Inflammatory macrophage treated with lipopolysaccharide for 1 hour (primary cell): ENCODE measurements at places on chromosomes 11 and 22.

DNA sequence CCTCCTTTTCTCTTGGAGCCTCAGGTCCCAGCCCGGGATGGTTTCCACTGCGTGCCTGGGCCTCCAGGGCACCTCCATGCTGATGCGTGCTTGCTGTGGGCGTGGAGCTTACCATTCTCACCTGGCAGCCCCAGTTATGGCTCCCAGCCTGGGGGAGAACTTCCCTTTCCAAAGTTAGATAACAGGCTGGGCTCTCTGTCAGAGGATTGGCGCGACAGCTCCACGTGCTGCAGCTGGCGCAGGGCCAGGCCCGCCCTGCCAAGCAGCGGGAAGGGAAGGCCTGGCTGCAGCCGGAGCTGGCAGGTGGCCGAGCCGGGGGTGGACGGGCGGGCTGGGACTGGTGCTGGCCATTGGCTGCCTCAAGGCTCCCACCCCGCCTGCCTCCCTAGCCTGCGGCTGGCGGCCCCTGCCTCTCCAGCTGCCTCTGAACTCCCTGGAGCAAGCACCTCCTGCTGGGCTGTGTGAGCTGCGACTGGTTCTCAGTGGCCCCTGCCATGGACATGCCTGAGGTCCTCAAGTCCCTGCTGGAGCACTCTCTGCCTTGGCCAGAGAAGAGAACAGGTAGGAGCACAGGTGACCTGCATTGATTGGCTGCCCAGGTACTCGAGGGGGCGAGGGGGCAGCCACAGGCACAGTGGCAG is 14.6 kb upstream of the TEF start:
- DNase-seq, result peak; percentile 78

DNA sequence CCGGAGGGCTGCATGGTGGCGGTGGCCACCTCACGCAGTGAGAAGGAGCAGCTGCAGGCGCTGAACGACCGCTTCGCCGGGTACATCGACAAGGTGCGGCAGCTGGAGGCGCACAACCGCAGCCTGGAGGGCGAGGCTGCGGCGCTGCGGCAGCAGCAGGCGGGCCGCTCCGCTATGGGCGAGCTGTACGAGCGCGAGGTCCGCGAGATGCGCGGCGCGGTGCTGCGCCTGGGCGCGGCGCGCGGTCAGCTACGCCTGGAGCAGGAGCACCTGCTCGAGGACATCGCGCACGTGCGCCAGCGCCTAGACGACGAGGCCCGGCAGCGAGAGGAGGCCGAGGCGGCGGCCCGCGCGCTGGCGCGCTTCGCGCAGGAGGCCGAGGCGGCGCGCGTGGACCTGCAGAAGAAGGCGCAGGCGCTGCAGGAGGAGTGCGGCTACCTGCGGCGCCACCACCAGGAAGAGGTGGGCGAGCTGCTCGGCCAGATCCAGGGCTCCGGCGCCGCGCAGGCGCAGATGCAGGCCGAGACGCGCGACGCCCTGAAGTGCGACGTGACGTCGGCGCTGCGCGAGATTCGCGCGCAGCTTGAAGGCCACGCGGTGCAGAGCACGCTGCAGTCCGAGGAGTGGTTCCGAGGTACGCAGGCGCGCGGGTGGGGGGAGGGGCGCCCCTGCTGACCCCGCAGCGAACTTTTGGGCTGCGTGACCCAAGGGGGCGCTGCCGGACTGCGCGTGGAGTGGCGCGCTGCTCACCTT is 670 bp downstream of the NEFH start:
- DNase-seq, result peak; percentile 66

DNA sequence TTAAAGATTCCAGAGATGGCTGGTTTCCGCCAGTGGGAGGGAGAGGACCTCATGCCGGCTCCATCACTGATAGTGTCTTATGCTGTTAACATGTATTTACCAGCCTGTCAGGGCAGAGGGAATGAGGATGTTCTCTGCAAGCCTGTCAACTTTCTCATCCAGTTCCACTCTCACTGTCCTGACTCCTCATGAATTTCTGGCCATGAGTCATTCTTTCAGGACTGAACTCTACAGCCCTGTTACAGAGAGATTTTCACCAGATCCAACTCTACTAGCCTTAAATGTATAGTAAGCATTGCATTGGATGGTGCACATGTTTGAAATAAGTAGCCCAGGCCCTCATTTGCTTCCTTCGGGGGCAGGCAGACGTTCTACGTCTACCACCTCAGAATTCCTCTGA is 387.7 kb downstream of the TMEM135 start:
- no peak for DNase-seq

GRCh38 chr11:20248871-20249270 is 88.6 kb upstream of the DBX1 start:
- no peak for DNase-seq

DNA sequence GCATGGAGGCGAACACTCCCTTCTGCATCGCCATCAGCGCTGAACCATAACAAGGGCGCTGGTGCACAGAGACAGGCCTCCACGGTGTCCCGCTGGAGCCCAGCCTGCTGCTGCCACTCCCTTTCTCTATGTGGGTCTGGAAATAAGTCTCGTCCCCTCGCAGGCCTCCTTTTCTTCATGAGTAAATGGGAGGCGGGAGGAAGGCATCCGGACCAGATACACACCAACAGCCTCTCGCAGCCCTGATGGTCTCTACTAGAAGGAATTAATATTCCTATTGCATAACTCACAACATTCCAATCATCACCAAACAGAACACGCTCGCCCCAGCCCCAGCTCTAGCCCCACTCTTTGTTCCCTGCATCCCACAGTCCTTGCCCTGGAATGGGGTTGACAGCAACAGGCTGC is 14.9 kb downstream of the RASD2 start:
- no peak for DNase-seq

- no peak for DNase-seq
Measured at GRCh38 chr11:26584818-26585217, 12.8 kb upstream of the MUC15 start.

DNA sequence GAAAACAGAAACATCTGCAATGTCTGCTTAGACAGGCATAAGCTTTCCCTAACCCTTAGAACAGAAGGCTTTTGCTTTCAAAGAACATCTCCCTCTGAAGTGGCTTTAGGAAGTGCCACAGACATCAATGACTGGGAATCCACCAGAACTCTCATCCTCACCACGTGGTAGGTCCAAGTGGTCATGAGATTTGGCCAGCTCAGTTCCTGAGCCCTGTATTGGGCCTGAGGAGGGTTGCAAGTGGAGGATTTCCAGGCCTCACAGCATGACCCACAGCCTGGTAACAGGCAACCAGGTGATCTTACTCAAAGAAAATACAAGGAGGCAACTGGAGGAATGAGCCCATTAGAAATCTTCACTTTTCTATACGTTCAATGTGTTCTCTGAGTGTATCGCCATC is 1.6 kb downstream of the CASP1 start:
- DNase-seq, result peak; percentile 86

DNA sequence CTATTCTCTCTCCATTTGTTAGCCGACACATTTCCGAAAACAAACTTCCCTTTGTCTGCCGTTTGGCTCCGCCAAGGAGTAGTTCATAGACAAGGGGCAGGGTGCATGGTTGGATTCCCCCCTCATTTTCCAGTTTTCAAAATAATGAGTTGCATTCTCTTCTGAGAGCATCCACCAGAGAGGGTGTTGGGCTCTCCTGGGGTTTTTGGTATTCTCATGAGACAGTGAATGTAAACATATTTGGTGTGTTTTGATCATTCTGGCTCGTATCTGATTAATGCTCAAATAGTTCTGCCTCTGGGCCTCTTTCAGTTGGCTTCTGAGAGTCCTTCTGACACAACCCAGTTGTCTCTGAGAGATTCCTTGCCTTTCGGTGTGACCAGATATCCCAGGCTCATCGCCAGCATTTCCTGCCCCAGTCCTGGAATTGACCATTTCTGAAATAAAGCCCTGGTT is 21.7 kb downstream of the GRAMD4 start:
- DNase-seq, result no peak

- DNase-seq, result no peak
Measured at GRCh38 chr22:24214467-24215285, 30.2 kb downstream of the GGT5 start.

DNA sequence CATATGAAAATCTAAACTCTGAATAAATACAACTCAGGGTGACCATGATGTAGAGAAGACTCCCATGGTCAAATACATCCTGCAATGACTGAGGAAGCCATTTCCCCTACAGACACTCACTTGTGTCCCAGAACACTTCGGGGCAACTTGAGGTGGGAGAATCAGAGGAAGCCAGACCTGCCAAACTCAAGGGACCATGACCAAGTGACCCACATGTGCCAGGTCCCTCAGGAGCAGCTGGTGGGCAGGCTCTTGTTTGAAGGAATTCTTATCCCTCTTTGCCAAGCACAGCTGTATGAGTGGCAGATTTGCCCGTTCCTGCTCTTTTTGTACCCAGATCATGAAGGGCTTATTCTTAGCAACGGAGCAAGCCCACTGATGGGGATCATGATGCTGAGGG is 17.8 kb downstream of the SPATA19 start:
- DNase-seq, result no peak

GRCh38 chr11:113373306-113373705 is 14.3 kb upstream of the ANKK1 start:
- peak; percentile 20 for DNase-seq

DNA sequence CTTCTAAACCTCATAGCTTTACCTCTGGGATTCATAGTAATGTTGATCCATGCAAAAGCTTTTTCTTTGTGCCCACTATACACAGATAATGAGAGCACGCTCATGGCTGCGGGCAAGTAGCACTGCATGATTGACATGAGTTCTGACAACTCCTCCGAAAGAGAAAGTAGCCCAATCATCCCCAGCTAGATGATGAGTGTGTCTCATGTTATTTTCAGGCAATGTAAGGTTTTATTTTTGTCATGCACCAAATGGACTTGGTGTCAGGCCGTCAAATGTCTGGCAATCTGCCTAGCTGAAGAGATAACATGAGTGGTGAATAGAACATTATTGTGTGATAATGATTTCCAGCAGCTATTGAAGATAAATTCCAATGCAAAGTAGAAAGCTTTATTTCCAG is 662.6 kb downstream of the NTM start:
- no peak for DNase-seq

DNA sequence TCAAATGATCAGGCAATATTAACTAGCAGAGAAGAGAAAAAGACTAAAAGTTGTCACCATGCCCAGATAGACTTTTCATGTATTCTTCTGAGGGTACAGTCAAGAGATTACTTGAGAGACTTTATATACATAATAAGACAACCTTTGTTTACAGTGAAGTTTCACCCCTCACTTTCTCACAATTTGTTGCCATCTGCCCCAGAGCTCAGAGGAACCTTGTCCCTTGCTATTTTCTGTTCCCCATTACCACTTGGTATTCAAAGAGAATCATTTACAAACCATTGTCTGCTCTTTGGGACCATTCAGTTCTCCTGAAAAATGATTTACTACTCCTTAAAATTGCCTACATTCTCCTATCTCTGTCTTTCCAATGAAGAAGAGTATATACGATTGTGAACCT is 544.6 kb downstream of the CNTN5 start:
- DNase-seq, result no peak

GRCh38 chr11:8934742-8935488 is 2.2 kb upstream of the C11orf16 start:
- DNase-seq, result no peak

- DNase-seq, result no peak
Measured at GRCh38 chr22:44024288-44024921, at the start of gene PARVB. PARVB (plus strand) TSS chr22:44024302; CDS start chr22:44024340, 38 bp downstream.

DNA sequence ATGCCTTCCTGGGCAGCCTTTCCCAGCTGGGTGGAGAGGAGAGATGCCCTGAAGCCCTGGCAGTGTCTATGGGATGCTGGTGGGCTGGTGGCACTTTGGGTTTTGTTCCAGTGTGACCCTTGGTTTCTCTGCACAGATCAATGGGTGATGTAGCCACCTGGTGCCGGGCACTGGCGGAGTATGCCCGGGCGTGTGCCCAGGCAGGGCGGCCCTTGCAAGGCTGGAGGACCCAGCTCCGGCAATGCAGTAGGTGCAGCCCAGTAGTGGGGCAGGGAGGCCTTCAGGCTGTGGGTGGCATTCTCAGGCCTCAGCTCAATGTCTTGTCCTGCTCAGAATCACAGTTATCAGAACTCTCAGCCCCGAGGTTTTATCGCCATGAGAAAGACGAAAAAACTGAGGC is 11.9 kb downstream of the OTOG start:
- DNase-seq, result no peak

- DNase-seq, result peak; percentile 13
Measured at GRCh38 chr22:39745789-39746188, 147.8 kb downstream of the ENTHD1 start.

GRCh38 chr11:128685402-128686020 is 8.4 kb upstream of the FLI1 start:
- no peak for DNase-seq

DNA sequence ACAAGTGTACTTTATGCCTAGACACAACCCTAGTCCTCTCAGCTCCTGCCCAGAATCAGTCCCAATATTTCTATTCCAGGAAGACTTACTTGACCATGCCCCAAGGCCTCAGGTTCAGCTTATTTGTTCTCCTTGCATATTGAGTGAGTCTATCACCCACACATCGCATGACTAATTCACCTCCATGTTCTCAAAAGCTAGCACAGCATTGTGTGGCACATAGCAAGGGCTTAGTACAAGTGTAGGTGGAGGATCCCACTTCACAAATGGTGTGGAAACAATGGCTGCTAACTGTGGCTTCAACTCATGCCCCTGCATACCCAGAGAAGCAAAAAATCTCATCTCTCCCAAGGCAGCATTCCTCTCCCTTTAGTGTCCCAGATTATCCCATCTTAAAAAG is 602.6 kb upstream of the API5 start:
- DNase-seq, result no peak

DNA sequence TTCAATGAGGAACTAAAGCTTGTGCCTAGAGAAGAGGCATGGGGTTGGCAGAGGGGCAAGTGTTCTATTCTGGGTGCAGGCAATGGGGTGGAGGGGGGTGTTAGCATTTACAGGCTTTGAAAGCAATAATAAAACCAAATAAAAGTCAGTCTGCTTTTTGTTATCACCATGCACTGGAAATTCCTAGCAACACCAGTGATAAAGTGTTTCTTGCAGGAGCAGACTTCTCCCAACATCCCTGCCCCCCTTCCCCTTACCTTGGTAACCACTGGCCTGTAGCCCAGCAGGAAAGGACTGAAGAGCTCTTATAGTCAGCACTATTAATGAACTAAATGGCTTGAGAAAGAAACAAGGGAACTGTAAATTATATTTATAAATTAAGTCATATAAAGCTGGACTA is 65.2 kb upstream of the SESN3 start:
- DNase-seq, result no peak

DNA sequence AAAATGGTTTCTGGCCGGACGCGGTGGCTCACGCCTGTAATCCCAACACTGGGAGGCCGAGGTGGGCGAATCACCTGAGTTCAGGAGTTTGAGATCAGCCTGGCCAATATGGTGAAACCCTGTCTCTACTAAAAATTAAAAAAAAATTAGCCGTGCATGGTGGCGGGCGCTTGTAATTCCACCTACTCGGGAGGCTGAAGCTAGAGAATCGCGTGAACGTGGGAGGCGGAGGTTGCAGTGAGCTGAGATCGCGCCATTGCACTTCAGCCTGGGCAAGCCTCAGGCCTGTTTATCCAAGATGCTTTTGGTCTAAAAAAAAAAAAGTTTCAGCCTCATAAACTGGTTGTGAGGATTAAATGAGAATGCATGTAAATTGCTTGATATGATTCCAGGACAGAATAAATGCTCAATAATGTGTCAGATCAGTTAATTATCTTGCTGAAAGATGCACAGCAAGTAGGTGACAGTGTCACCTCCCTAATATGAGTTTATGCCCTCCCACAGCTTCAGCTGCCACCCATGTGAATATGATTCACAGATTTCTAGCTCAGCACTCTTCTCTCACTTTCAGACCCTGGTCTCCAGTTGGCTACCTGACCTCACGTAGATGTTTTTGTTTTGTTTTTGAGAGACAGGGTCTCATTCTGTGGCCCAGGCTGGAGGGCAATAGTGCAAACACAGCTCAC is 1.1 kb upstream of the ALG8 start:
- DNase-seq, result peak; percentile 32
